ENCODE measurements at places on chromosomes 1 and 21. TPM values are rescaled to one million over a fixed set of nuclear protein-coding genes. Genes with fewer than 3 reads are reported as not detected.

KIF26B gene
- total RNA-seq, result 4.0 TPM

SLC2A5 gene
- 15.9 TPM for total RNA-seq

FCER1G gene
- total RNA-seq, result 4.4 TPM

MAN1C1 gene
- total RNA-seq, result 8.7 TPM

TSPAN2 gene
- total RNA-seq, result 14.0 TPM

CD1B gene
- total RNA-seq, result not detected

DISP3 gene
- total RNA-seq, result 0.31 TPM

GCSAML gene
- 0.72 TPM for total RNA-seq

S100A7A gene
- total RNA-seq, result not detected

CFHR5 gene
- total RNA-seq, result not detected

DNA sequence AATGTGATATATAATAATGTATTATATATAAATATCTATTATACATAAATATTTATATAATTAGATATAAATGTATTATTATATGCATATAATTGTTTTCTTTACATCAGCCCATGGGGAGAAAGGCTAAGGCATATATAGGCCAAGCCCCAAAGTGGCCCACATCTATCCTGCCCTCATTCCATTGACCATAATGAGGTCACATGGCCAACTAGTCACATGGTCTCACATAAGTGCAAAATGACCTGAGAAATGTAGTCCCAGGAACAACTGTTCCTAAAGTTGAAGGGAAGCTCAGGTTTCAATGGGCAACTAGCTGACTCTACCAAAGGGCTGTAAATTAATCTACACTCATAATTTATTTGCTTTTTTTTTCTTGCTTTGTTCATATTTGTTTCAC lies 14.5 kb upstream of the CCDC185 start:
- DNase-seq, result no peak

GRCh38 chr1:8723010-8723409 lies 94.4 kb downstream of the RERE start:
- no peak for DNase-seq

GRCh38 chr1:97630948-97631347 lies 289.9 kb downstream of the DPYD start:
- DNase-seq, result peak; percentile 58

DNA sequence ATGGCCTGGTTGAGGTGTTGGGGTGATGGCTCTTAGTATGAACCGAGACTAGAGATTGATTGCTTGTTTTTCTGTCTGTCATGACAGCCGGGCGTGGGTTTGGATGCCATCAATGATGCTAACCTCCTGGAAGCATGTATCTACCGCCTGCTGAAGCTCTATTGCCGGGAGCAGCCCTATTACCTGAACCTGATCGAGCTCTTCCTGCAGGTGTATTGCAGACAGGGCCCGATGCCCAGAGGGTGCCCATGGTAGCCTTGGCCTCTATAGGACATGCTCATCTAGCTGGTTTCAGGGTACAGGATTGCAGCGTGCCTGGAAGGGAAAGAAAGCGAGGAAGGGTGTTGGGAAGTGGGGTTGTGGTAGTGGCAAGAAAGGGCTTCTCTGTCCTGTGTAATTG lies 2.6 kb upstream of the RUSC1 start:
- DNase-seq, result no peak

GRCh38 chr21:46183910-46184624 lies at the start of gene SPATC1L:
SPATC1L (minus strand) TSS chr21:46184459; CDS start chr21:46182816, 1,643 bp downstream.
- DNase-seq, result peak; percentile 80

- no peak for DNase-seq
These were observed 63.5 kb upstream of the EDN2 start for GRCh38 chr1:41547781-41548560.

DNA sequence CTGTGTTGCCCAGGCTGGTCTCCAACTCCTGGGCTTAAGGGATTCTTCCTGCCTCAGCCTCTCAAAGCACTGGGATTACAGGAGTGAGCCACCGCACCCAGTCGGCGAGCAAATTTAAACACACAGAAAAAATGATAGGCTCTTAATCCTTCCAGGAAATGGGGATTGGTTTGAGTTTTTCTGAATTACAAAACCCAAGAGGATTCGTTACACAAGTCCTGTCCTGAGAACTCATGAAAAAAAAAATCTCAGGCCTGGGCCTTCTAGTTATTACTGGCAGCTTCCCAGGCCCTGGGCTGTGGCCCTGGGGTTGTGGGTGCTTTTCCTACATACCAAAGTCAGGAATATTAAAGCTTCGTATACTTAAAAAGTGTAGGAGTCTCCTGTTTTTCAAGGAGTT lies 6.3 kb upstream of the IFNGR2 start:
- peak; percentile 21 for DNase-seq

GRCh38 chr21:44466996-44467858 lies 11.9 kb downstream of the LRRC3 start:
- DNase-seq, result no peak

GRCh38 chr21:42733037-42733627 lies 79.7 kb downstream of the PDE9A start:
- DNase-seq, result no peak

DNA sequence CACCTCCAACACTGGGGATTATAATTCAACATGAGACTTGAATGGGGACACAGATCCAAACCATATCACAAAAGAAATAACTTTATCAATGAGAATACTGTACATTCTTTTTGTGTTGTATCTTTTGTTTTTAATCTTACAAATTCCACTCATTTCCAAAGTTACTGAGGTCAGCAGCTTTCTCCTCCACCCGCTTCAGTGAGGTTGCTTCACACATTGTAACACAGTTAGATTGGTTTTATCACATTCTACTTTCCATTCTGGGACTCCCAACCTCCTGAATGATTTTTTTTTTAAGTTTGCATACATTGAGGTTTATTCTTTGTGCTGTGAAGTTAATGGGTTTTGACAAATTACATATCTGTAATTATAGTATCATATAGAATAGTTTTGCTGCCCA lies 43.8 kb downstream of the DDAH1 start:
- DNase-seq, result no peak

GRCh38 chr1:221335161-221336101 lies 406.5 kb downstream of the DUSP10 start:
- DNase-seq, result peak; percentile 20

DNA sequence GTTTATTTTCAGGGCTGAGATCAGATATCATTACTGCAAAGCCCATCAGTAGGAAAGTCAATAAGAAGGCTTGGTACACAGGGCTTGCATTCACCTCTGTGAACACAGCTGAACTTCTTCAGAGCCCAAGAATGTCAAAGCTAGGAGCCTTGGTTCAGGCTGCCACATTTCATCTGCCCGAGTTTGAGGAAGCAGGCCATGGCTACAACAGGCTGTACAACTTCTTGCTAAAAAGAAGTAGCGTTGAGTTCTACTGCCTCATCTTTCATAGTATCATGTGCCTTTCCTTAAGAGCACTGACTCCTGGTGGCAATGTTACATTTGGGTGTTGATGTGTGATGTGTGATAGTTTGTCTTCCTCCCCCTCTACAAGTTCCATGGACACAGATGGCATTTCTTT lies 10.1 kb downstream of the C1orf162 start:
- DNase-seq, result no peak

DNA sequence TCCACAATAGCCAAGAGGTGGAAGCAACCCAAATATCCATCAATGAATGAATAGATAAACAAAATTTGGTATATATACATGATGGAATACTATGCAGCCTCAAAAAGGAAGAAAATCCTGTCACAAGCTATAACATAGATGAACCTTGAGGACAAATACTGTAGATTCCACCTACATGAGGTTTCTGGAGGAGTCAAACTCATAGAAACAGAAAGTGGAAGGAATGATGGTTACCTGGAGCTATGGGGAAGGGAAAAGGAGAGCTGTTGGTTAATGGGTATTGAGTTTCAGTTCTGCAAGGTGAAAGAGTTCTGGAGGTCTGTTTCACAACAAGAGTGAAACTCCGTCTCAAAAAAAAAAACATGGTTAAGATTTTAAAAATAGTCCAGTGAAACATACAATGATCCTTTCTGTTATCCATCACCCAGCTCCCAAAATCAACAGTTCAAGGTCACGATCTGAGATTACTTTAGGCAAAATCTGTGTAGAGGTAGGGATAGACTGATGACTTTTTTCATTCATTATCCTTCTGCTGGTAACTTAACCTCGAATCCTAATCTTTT lies 80.8 kb upstream of the HNRNPU start:
- DNase-seq, result no peak

DNA sequence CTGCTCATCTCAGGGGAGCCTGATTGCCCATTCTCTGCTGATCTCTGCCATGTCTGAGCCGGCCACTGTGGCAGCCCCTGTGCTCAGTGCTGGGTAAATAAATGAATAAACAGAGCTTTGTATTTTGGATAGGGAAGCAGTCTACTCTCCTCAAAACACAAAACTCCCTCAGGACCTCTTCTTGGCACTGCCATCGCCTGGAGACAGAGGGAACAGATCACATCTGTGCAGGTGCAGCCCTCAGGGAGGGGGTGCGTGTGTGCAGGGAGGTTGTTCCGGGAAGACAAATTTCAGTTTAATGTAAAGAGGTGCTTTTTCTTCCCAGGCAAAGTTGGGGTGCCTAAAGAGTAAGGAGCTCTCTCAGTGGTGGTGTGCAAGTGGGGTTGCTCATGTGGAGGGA lies 7.7 kb upstream of the FAM167B start:
- DNase-seq, result no peak

DNA sequence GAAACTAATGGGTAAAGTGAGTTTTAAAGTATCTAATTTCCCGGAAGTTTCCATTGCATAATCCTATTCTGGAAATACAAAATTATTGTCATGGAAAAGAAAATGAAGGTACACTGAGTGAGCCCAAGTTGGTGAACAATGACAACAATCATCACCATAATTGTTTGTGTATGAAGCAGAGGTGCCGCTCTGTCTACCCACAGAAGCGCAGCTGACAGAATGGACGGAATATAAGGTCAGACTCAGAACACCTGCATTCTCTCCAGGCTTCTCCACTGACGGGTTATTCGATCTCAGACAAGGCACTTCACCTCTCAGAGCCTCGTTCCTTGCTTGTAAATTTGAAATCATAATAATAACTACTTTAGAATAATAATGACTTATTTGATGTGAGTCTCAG lies 99.1 kb upstream of the NGF start:
- no peak for DNase-seq

GRCh38 chr1:215156232-215156631 lies 73.7 kb downstream of the KCNK2 start:
- DNase-seq, result peak; percentile 39

DNA sequence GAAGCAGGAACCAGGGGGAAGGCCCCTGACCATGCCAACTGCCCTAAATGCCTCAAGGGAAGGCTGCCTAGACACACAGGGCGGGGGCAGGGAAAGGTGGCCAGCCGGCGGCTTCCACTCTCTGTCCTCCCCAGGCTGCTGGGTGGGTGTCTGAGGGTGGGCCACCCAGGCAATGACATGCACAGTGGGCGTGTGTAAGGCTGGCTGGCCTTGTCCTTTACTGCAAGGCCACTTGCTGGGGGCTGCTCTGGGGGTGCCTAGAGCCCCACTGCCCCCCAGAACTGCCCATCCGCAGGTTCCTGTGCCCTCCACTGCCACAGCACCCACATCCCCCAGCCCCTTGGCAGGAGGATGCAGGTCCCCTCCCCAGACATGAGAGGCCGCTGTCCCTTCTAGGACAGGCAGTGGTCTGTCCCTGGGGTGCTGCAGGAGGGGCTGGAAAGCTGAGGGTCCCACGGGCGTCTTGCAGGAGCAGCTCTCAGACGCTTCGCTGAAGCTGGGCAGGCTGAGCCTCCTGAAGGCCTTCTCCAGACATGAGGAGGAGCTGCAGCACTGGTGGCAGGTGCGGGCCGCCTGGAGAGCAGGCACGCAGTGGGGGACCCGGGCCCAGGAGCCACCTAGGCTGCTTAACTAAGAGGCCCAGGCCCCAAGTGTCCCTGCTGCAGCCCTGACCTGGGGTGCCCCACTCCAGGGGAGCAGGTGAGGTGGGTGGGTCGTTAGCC lies 10.1 kb downstream of the CCDC27 start:
- no peak for DNase-seq

DNA sequence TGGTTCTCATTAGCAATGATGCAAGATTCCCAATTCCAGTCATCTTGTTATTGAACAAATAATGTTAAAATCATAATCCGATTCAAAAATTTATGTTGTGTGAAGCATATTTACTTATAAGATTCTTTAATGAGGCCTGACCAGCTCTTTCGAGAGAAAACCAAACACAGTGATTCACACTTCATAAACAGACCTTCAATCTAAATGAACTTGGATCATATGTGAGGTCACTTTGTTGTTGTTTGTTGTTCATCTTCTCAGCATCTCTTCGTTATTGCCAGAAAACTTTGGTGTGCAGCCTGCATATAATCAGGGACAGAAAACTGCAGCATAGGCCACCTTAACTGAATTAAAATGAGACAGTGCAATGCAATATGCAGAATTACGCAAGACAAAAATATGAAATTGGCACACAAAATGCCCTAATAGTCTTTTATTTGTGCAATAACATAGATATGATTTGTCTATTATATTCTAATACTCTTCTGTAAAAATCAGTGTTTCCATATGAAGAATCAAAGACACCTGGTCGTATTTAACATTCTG lies 30.1 kb downstream of the NCAM2 start:
- no peak for DNase-seq

DNA sequence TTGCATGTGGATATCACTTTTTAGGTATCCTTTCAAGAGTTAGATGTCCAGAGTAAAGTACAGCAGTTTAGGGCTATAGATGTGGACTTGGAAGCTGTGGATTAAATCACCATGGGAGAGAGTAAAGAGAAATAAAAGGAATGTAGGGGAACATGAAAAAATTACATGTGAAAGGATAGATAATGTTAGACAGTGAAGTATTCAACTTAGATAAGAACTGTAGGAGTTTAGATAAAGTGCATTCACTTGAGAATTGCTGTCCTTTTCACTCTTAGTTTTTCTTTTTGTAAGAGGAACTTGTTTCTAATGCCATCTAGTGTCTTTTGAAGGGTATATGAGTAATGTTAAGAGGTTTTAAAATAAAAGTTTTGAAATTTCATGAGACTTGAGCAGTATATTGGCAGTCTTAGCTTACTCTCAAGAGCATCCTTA lies 40.1 kb downstream of the MAST2 start:
- no peak for DNase-seq

GRCh38 chr1:168742994-168743650 lies 14.1 kb upstream of the DPT start:
- DNase-seq, result no peak

GRCh38 chr21:43632373-43632905 lies 26.8 kb downstream of the HSF2BP start:
- no peak for DNase-seq

- DNase-seq, result no peak
These were observed 19.3 kb upstream of the PTPRF start for GRCh38 chr1:43511394-43511793.

GRCh38 chr1:195768936-195769335 lies 839.3 kb downstream of the KCNT2 start:
- no peak for DNase-seq

DNA sequence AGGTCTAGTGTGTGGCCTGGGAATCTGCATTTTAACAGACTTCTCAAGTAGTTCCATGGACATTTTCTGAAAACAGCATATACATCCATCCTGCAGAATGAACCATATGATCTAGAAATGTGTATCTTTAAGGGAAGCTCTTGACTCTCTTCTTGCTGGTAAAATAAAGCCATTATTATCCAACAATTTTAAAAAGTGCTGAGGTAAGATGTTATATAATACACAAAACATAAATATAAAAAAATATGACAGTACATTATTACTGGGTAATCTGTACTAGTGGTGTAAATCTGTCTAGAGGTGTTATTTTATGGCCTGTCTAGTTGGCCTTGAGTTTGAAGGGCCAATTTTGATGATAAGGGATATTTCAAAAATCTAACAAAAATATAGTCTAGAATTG lies 201.2 kb downstream of the HMCN1 start:
- no peak for DNase-seq

All from tongue (tissue), 3 donors.